Mesothelial cell of epicardium (in vitro differentiated cells): ENCODE measurements at places on chromosomes 1 and 21.
A peak's percentile ranks its signal among the peaks of the same experiment; 100 is the strongest.

GRCh38 chr1:48066936-48067335, 69.8 kb upstream of the TRABD2B start:
- no peak for DNase-seq

- DNase-seq = no peak
These were observed 257.2 kb downstream of the MRPL39 start for GRCh38 chr21:25350056-25350455.

DNA sequence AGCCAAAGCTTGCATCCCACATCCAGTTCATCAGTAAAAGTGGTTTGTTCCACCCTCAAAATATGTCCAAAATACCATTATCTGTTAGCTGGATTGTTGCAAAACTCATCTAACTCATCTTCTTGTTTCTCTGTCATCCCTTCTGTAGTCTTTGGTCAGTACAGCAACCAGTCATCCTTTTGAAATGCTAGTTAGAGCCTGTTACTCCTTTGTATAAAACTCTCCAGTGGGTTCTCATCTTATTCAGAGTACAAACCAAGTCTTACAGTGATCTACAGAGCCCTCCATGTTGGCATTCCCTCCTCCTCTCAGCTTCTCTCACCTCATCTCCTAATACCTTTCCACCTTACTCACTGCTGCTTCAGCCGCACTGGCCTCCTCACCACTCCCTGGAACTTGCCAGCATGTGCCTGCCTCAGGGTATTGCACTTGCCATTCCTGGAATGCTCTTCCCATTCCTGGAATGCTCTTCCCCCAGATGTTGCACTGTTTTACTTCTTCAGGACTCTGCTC, 70.6 kb downstream of the LAMC1 start:
- DNase-seq = no peak

DNA sequence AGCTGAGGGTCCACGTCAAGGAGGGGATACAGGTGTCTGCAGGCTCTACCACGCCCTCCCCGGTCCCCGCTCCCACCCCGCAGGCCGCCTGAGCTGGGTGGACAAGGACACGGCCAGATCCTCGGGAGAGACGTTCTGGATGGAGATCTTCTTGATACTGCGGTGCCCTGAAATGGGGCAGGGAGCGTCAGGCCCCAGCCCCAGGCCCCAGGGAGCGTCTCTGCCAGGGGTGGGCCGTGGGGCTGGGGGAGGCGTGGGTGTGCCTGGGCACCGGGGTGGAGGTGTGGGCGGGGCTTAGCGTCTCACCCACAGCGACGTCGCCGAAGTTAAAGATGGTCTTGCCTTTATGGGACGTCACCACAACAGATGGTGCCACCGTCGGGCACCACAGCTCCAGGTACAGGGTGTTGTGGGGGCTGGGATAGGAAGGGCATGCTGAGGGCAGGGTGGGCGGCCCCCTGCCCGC, 7.3 kb upstream of the TMEM52 start:
- DNase-seq = no peak

DNA sequence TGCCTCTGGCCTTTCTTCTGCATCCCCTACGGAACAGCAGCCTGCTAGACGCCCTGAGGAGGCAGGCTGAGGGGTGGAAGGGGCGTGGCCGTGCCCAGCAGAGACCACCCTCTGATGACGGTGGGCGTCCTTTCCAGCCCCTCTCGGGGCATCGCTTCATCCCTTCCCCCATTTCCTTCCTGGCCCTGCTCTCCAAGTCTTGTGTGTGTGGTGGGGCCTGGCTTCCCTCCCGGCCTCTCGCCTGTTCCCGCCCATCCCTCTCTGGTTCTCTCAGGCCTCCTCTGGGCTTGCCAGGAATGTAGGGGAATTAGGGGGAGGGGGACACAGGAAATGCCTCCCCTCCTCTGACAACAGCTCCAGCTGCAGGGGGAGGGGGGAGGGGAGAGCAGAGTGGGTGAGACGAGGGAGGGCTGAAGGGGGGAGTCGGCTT, 51.1 kb downstream of the SKI start:
- DNase-seq = peak; percentile 63

DNA sequence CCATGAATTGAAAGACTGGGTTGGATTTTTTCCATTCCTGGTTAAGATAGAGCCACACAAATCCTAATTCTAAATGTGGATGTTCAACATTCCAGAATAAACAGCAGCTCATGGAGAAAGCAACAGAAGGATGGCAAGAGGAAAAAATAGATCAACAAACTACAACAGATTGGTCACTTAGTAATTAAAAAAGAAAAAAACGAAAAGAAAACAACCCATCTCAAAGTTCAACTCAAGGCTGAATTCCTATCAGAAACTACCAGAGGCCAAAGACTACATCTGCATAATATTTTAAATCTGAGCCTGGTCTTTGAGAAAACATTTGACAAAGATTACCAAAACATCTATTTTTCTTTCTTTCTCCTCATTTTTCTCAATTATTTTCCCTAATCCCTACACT, 69.9 kb downstream of the TGFBR3 start:
- no peak for DNase-seq

GRCh38 chr1:178486100-178487069, 10.4 kb downstream of the CLEC20A start:
- DNase-seq = no peak

- no peak for DNase-seq
These were observed 54.6 kb upstream of the PRKACB start for GRCh38 chr1:84089465-84089864.

DNA sequence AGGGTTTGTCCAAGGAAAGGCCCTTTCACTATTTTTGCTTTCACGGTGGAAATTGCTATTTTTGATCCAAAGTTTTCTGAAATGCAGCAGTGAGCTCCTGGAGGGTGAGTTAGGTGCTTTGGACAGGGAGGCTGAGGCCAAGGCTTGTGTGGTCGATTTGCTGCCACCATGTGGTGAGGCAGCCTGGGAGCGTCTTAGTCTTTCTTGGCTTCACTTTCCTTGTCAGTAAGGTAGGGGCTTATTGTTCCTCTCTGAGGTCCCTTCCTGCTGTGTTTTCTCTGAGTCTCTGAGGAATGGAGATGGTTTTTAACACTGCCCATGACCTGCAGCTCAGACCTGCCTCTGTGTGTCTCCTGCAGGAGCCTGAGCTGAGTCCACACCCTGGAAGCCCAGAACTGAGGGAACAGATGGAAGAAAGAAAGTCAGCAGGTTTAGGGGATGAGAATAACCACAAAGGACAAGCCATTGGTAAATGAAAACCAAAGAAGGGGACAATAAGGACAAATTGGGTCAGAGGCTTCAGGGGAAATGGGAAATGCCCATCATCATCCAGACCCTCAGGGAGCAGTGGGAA, 20.1 kb upstream of the S100A10 start:
- DNase-seq = no peak

GRCh38 chr1:80542231-80542630, 1258.5 kb upstream of the ADGRL2 start:
- no peak for DNase-seq

DNA sequence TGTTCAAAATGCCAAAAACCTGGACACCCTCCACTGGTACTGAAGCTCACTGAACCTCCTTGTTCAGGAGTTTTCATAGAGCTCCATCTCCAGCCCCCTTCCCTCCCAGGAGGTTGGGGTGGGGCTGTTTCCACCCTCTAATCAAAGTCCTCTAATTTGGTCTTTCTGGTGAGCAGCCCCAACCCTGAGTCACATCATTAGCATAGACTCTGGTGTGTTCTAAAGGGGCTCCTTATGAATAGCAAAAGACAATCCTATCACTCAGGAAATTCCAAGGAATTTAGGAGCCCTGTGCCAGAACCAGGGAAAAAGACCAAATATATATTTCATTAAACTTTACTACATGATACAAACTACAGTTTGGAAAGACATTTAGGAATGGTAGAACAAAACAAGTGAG, 13.2 kb upstream of the UBE4B start:
- no peak for DNase-seq

GRCh38 chr21:44995343-44995941, 55.6 kb downstream of the SLX9 start:
- no peak for DNase-seq

- no peak for DNase-seq
These were observed 63.6 kb downstream of the DMAP1 start for GRCh38 chr1:44276901-44277300.

GRCh38 chr1:27527890-27528817, 38.2 kb upstream of the WASF2 start:
- peak; percentile 76 for DNase-seq

DNA sequence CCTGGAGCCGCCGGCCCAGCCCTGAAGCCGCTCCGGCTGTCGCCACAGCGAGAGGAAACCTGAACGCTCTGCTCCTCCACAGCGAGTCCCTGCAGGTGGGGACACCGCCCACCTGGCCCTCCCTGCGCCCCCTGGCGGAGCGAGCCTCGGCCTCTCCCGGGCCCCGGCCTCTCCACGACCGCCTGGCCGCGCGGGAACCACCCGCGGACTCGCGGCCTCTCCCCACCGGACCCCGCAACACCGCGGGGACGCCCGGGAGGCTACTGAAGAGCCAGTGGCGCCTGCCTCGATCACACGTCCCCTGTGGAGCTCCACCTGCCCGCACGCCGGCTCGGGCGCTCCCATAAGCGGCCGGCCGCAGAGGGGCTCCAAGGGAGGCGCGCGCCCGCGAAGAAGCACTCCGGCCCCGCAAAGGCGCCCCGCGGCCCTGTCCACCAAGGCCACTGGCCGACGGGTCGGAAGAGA, 109.6 kb downstream of the KCNN3 start:
- DNase-seq = peak; percentile 91

- no peak for DNase-seq
These were observed 283.1 kb downstream of the DSCAM start for GRCh38 chr21:40563900-40564299.

DNA sequence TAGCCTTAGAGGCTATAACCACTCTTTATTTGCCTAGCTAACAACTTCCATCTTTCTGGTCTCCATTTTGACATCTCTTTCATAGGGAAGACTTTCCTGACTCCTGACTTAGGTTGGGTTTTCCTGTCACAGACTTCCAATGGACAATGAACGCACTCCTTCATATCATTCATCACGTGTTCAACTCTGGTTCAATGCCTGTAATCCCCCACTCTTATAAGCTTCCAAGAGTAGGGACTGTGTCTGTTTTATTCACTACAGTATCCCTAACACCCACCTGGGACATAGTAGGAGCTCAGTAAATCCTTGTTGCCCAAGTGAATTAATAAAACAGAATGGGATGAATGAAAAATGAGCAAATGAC, 4.6 kb downstream of the SLAMF1 start:
- no peak for DNase-seq

GRCh38 chr21:34684174-34684876, 15.5 kb downstream of the CLIC6 start:
- no peak for DNase-seq

DNA sequence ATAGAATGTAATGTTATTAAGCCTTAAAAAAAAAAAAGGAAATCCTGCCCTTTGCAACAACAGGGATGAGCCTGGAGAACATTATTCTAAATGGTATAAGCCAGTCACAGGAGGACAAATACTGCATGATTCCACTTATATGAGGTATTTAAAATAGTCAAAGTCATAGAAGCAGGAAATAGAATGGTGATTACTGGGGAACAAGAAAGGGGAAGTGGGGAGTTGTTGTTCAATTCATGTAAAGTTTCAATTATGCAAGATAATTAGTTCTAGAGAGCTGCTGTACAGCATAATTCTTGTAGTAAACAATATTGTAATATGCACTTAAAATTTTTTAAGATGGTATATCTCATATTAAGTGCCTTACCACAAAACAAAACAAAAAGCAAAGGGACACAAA, 13.2 kb downstream of the FCER1A start:
- no peak for DNase-seq

- no peak for DNase-seq
These were observed 121.0 kb downstream of the LRRC40 start for GRCh38 chr1:70084314-70084915.

GRCh38 chr1:78176448-78176847, 130.7 kb downstream of the GIPC2 start:
- no peak for DNase-seq

- no peak for DNase-seq
These were observed 27.1 kb downstream of the ZBTB17 start for GRCh38 chr1:15948595-15949452.

- no peak for DNase-seq
These were observed 28.3 kb upstream of the PCBP3 start for GRCh38 chr21:45615145-45615711.

DNA sequence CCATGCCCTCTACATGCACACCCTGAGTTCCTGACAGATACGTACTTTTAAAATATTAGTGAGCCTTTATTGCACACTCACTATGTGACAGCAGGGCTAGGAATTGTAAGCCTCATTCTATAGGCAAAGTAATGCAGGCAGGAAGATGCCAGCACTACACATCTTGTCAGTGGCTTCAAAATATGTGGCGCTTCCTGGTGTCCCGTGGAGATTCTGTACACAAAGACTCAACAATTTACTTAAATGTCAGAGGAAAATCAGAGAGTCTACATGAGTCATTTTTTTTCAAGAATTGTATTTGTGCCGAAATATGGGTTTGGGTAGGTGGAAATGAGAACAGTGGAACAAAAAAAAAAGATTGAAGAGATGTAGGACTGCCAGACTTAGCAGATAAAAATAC, 27.6 kb downstream of the RNASEL start:
- DNase-seq = no peak
